Fibroblast of lung (primary cell): ENCODE measurements at places on chromosomes 13 and 19. TPM values are rescaled to one million over a fixed set of nuclear protein-coding genes. Genes with fewer than 3 reads are reported as not detected.

- DNase-seq, result no peak
- H3K27me3 ChIP-seq, result no peaks in the 10 kb centered on the region
- no peak overlapping the region for H3K27ac ChIP-seq
- no peaks in the 10 kb centered on the region for H3K36me3 ChIP-seq
Observed at GRCh38 chr19:5314012-5314906, 26.4 kb downstream of the PTPRS start.

GRCh38 chr13:113845055-113845454 lies 18.8 kb downstream of the GAS6 start:
- H3K27ac ChIP-seq, result no peak overlapping the region
- H3K36me3 ChIP-seq, result peaks cover 30% of the 10 kb centered on the region
- no peak for DNase-seq
- H3K4me1 ChIP-seq, result peaks cover 17% of the 10 kb centered on the region
- H3K27me3 ChIP-seq, result no peaks in the 10 kb centered on the region

GRCh38 chr13:111382411-111382810 lies 62.0 kb downstream of the TEX29 start:
- no peaks in the 10 kb centered on the region for H3K4me1 ChIP-seq
- no peaks in the 10 kb centered on the region for H3K27me3 ChIP-seq
- H3K36me3 ChIP-seq, result no peaks in the 10 kb centered on the region
- H3K27ac ChIP-seq, result no peak overlapping the region
- no peak overlapping the region for H3K4me3 ChIP-seq

DNA sequence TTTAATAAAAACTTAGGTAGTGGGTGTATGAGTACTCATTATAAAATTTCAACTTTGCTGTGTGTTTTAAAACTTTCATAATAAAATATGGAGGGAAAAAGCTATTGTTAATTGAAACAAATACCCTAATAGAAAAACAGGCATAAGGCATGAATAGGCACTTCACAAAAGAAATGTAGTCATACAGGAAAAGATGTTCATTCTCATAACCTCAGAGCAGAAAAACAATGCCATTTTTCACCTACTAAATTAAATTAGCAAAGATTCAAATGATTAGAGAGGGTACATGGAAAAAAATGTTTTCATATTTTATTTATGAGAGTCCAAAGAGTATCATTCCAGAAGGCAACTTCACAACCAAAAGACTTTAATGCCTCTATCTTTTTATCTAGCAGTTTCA lies 20.6 kb upstream of the ELF1 start:
- no peaks in the 10 kb centered on the region for H3K27me3 ChIP-seq
- no peak overlapping the region for H3K27ac ChIP-seq
- no peaks in the 10 kb centered on the region for H3K36me3 ChIP-seq
- no peak for DNase-seq
- H3K4me3 ChIP-seq, result no peak overlapping the region
- H3K4me1 ChIP-seq, result no peaks in the 10 kb centered on the region

- no peak overlapping the region for H3K27ac ChIP-seq
- no peaks in the 10 kb centered on the region for H3K27me3 ChIP-seq
- peak; percentile 70 for DNase-seq
- no peak overlapping the region for H3K4me3 ChIP-seq
- no peaks in the 10 kb centered on the region for H3K36me3 ChIP-seq
Observed at GRCh38 chr19:47239610-47240296, 8.8 kb upstream of the BBC3 start.

DNA sequence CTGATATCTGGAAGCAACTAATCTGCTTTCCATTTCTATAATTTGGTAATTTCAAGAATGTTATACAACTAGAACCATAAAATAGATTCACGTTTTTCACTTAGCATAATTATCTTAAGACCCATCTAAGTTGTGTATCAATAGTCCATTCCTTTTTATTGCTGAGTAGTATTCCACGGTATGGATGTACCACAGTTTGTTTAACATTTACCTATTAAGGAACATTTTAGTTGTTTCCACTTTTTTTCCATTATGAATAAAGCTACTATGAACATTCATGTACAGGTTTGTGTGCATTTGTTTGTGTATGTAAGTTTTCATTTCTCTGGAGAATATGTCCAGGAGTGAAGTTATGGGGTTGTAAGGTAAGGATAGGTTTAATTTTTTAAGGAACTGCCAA lies 18.3 kb upstream of the ZNF112 start:
- no peak overlapping the region for H3K27ac ChIP-seq
- no peaks in the 10 kb centered on the region for H3K27me3 ChIP-seq
- H3K36me3 ChIP-seq, result no peaks in the 10 kb centered on the region

- H3K27me3 ChIP-seq, result no peaks in the 10 kb centered on the region
- no peak overlapping the region for H3K4me3 ChIP-seq
- H3K4me1 ChIP-seq, result no peaks in the 10 kb centered on the region
- DNase-seq, result peak; percentile 47
- no peaks in the 10 kb centered on the region for H3K36me3 ChIP-seq
- no peak overlapping the region for H3K27ac ChIP-seq
Observed at GRCh38 chr13:79423801-79424642, 18.0 kb upstream of the RBM26 start.

The ZNF177 gene
- total RNA-seq, result 2.1 and 3.3 TPM in 2 replicates

GRCh38 chr19:30117636-30118145 lies 175.7 kb downstream of the URI1 start:
- H3K27me3 ChIP-seq, result no peaks in the 10 kb centered on the region
- no peak for DNase-seq
- H3K4me1 ChIP-seq, result no peaks in the 10 kb centered on the region
- H3K4me3 ChIP-seq, result no peak overlapping the region
- no peak overlapping the region for H3K27ac ChIP-seq

DNA sequence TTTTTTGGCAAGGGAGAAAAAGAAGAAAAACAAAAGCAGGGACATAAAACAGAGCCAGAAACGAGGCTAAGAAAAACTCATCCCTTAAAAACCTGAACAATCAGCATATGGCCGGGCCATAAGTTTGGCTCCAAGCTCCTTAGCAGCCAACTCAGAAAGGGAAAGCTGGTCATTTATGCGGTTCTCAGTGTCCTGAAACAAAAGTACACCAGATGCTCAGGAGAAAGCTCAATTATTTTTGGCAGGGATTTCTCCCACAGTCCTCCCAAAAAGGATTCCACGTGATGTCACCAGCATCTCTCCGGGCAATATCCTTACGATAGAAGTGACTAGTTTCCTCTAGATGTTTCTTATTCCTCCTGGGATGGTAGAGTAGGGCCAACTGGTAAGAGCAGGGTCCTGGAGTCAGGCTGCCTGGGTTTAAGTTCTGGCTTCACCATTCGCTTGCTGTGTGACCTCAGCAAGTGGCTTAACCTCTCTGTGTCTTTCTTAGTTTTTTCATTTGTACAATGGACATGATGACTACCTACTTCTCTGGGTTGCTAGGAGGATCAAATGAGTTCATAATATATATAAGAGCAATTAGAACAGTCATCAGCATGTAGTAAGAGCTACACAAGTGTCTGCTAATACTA lies 34.0 kb downstream of the PIN1 start:
- no peaks in the 10 kb centered on the region for H3K4me1 ChIP-seq
- no peak overlapping the region for H3K4me3 ChIP-seq
- H3K27me3 ChIP-seq, result no peaks in the 10 kb centered on the region
- no peak for DNase-seq
- H3K36me3 ChIP-seq, result no peaks in the 10 kb centered on the region
- H3K27ac ChIP-seq, result no peak overlapping the region

GRCh38 chr13:22220151-22221135 lies 549.6 kb downstream of the FGF9 start:
- no peak overlapping the region for H3K27ac ChIP-seq
- no peaks in the 10 kb centered on the region for H3K27me3 ChIP-seq
- H3K36me3 ChIP-seq, result no peaks in the 10 kb centered on the region
- no peak for DNase-seq
- no peak overlapping the region for H3K4me3 ChIP-seq

DNA sequence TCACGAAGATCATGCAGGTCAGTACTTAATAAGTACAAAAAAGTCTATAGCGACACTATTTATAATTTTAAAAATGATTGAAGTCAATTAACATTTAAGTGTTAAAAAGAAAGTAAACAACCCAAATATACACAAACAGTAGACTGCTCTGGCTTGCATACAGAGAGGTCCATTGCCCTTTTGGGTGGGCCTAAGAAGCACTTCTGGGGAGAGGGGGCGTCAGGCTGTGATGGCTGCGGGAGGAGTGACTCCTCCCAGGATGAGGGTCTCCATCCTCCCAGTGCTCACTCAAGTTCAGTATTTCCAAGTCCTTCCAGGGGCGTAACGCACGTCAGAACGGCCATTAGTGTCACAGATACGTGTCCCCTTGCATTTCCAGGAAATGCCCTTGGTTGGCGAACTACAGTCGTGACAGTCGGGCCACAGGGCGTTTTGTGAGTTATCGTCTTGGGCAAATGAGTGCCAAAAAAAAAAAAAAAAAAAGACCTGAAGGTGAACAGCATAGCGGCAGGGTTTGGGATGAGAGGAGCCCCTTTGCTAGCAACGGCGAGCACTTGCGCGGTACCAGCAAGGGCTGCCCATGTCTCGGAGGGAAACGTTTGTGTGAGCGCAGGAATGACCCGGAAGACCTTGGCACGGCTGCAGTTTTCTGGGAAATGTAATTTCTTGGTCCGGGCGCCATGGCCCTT lies at the start of gene SCGB2B2:
TSS of gene SCGB2B2 (minus strand) at position 463 of the 689 bp plus-strand sequence. CDS start 82,596 bp downstream, outside the sequence.
- H3K4me1 ChIP-seq, result peaks cover 2% of the 10 kb centered on the region
- no peak for DNase-seq
- peak within 1 kb of the TSS; percentile 80 for H3K4me3 ChIP-seq
- H3K27ac ChIP-seq, result peak within 1 kb of the TSS; percentile 98
- H3K27me3 ChIP-seq, result no peaks in the 10 kb centered on the region

DNA sequence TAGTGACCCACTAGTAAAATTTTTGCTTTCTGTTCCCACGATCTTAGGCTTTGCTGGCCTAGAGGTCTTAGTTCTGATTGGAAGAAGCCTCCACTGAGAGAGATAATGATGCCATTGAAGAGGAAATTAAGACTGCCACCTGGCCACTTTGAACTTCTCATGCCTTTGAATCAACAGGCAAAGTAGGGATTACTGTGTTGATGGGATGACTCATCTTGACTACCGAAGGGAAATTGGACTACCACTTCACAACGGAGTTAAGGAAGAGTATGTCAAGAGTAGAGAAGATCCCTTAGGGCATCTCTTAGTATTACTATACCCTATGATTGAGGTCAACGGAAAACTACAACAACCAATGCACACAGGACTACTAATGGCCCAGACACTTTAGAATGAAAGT lies 12.7 kb upstream of the FREM2 start:
- H3K27me3 ChIP-seq, result no peaks in the 10 kb centered on the region
- H3K36me3 ChIP-seq, result no peaks in the 10 kb centered on the region
- H3K4me1 ChIP-seq, result no peaks in the 10 kb centered on the region
- no peak overlapping the region for H3K27ac ChIP-seq
- DNase-seq, result no peak

The ZNF99 gene
- under 0.01 TPM in 1 of 2 replicates, not detected in the other for total RNA-seq

The RCBTB2 gene
- total RNA-seq, result 6.9 and 8.4 TPM in 2 replicates

- peaks cover 2% of the 10 kb centered on the region for H3K36me3 ChIP-seq
- H3K4me1 ChIP-seq, result no peaks in the 10 kb centered on the region
- no peaks in the 10 kb centered on the region for H3K27me3 ChIP-seq
- H3K4me3 ChIP-seq, result no peak overlapping the region
Observed at GRCh38 chr19:16355293-16356043, 30.8 kb downstream of the KLF2 start.

GRCh38 chr19:5305163-5305562 lies 35.4 kb downstream of the PTPRS start:
- no peak for DNase-seq
- H3K36me3 ChIP-seq, result no peaks in the 10 kb centered on the region
- no peaks in the 10 kb centered on the region for H3K4me1 ChIP-seq
- H3K27me3 ChIP-seq, result no peaks in the 10 kb centered on the region
- H3K4me3 ChIP-seq, result no peak overlapping the region
- no peak overlapping the region for H3K27ac ChIP-seq

The GRIN2D gene
- total RNA-seq, result under 0.01 TPM in 2 replicates

GRCh38 chr13:107864543-107865317 lies 350.6 kb downstream of the LIG4 start:
- no peak overlapping the region for H3K27ac ChIP-seq
- H3K27me3 ChIP-seq, result peaks cover 2% of the 10 kb centered on the region
- peak overlapping the region; percentile 66 for H3K4me3 ChIP-seq
- H3K4me1 ChIP-seq, result no peaks in the 10 kb centered on the region
- DNase-seq, result peak; percentile 71

DNA sequence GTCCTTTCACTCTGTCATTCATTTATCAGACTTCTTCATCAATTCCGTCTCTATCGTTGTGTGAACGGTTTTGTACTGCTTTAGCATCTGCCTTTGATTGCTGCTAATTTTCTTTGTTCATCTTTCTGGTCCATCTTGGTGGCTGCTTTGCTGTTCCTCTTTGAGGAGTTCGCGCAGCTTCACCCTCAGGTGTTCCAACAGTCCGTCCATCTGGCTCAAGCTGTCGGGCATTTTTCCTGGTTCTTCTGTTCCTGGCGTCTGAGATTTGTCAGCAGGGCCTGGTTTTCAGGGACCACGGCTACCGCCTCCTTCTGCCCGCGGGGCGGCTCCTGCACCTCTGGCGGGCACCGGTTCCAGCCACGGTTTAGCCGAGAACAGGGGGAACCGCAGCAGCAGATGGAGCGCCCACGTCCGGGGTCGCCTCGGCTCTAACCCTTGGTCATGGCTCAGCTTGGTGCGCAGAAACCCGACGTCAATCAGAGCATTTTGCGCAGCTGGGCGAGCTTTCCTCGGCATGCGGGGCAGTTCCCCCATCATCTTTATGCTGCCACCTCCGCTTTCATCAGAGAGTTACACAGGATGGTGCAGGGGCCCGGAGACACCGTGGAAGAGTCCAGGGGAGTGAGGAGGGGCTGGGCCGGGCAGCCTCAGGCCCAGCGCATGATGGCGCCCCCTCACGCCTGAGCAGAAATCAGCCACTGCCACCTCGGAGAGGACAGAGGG lies 89.5 kb downstream of the ZNF100 start:
- no peak for DNase-seq
- H3K4me3 ChIP-seq, result no peak overlapping the region
- H3K4me1 ChIP-seq, result no peaks in the 10 kb centered on the region
- no peaks in the 10 kb centered on the region for H3K27me3 ChIP-seq

- H3K27ac ChIP-seq, result no peak overlapping the region
- H3K4me1 ChIP-seq, result no peaks in the 10 kb centered on the region
- H3K4me3 ChIP-seq, result no peak overlapping the region
- H3K27me3 ChIP-seq, result no peaks in the 10 kb centered on the region
- peak; percentile 67 for DNase-seq
Observed at GRCh38 chr19:6125571-6125989, 9.9 kb upstream of the ACSBG2 start.

- H3K4me1 ChIP-seq, result no peaks in the 10 kb centered on the region
- H3K27me3 ChIP-seq, result no peaks in the 10 kb centered on the region
- H3K36me3 ChIP-seq, result no peaks in the 10 kb centered on the region
- H3K4me3 ChIP-seq, result no peak overlapping the region
- no peak for DNase-seq
Observed at GRCh38 chr13:46403851-46404732, 17.0 kb upstream of the RUBCNL start.
